ENCODE measurements at places on chromosomes 3 and 15. TPM values are rescaled to one million over a fixed set of nuclear protein-coding genes. Genes with fewer than 3 reads are reported as not detected.

- no peak for DNase-seq
- no peak overlapping the region for H3K27ac ChIP-seq
- H3K4me1 ChIP-seq: peaks cover 9% of the 10 kb centered on the region
- no peaks in the 10 kb centered on the region for H3K27me3 ChIP-seq
Observed at GRCh38 chr3:193744822-193745684, 152.0 kb downstream of the OPA1 start.

- H3K27ac ChIP-seq: no peak overlapping the region
- H3K27me3 ChIP-seq: no peaks in the 10 kb centered on the region
- no peak overlapping the region for H3K4me3 ChIP-seq
- no peak for DNase-seq
- H3K4me1 ChIP-seq: no peaks in the 10 kb centered on the region
- H3K36me3 ChIP-seq: no peaks in the 10 kb centered on the region
Observed at GRCh38 chr3:159488602-159489001, 500.0 kb upstream of the IL12A start.

DNA sequence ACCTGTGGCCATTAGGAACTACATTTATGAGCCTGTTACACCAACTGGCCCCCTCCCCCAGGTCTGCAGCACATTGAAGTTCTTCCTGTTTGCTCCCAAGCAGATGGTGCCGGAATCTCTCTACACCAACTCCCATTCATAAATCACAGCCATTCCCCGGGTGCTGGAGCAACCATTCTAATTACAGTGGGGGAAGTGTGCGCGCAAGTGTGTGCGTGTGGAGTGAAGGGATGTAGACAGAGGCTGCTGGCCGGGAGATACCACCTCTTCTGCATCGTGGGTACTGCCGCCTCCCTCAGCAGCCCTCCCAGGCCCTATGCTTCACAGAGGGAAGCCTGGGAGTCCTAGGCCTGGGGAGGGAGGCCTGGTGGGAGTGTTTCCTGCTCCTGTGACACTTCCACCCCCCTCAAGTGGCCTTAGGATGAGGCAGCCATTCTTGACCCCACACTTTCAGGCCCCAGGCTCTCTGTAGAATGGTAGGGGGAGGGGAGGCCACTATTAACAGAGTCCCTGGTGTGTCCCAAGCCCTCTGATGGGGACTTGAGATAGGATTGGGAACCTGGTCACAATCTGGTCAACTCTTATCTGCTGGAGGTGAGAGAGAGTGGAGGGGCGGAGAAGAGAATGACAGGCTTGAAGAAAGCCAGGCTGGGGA lies 69.1 kb downstream of the MAGEF1 start:
- H3K4me3 ChIP-seq: no peak overlapping the region
- no peaks in the 10 kb centered on the region for H3K27me3 ChIP-seq
- H3K36me3 ChIP-seq: no peaks in the 10 kb centered on the region
- no peaks in the 10 kb centered on the region for H3K4me1 ChIP-seq
- no peak for DNase-seq

Gene ITIH1
- total RNA-seq: not detected

GRCh38 chr15:74820056-74820455 lies 6.4 kb upstream of the CPLX3 start:
- no peak for DNase-seq
- H3K27ac ChIP-seq: no peak overlapping the region
- H3K27me3 ChIP-seq: peaks cover 8% of the 10 kb centered on the region
- H3K4me1 ChIP-seq: peaks cover 30% of the 10 kb centered on the region
- no peak overlapping the region for H3K4me3 ChIP-seq
- no peaks in the 10 kb centered on the region for H3K36me3 ChIP-seq

DNA sequence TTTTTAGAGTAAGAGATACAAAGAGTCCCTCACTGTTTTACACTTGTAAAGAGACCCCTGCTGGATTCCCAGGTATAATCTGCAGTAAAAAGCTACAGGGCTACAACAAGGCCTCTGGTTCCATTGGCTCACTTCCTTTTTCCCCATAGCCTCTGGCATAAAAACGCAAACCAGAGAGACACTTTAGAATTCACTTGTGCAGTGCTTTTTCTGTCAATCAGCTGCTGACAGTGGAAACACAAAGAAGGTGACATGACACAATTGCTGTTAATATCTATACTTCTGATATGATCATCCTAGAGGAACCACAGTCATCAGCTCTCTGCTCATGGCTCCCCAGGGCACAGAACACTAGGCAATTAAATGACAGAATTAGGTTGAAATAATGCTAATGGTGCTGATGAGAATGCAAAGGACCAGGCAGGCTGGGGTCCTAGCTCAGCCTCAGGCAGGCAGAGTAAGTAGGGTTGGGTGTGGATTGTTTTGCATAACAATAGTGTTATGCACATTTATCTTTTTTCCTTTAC lies 667.9 kb upstream of the CFAP20DC start:
- H3K27me3 ChIP-seq: peaks cover 6% of the 10 kb centered on the region
- H3K4me1 ChIP-seq: no peaks in the 10 kb centered on the region
- DNase-seq: no peak
- no peaks in the 10 kb centered on the region for H3K36me3 ChIP-seq
- H3K4me3 ChIP-seq: no peak overlapping the region

Gene GASK1A
- 1.6 TPM for total RNA-seq

DNA sequence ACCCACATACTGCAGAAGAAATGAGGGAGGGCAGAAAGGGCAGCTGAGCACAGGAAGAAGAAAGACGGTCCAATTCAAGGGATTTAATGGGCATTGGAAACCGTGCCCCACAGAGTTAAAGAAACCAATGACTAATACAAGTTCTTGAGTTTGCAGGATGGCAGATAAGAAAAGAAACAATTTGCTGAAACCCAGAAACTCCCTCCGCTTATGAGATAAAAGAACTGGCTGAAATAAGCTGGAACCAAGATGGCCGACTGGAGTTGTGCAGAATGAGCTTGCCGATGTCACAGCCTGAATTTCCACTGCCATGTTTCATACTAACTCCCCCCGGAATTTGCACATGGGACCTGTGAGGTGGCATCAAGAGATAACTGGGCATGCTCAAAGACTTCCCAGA lies 47.1 kb downstream of the SCAP start:
- no peak overlapping the region for H3K4me3 ChIP-seq
- H3K4me1 ChIP-seq: peaks cover 5% of the 10 kb centered on the region
- no peak for DNase-seq
- peaks cover 77% of the 10 kb centered on the region for H3K36me3 ChIP-seq
- H3K27ac ChIP-seq: no peak overlapping the region
- H3K27me3 ChIP-seq: no peaks in the 10 kb centered on the region

Gene GOLGA8M
- 2.5 TPM for total RNA-seq

GRCh38 chr15:50046159-50046558 lies 72.9 kb downstream of the ATP8B4 start:
- H3K27ac ChIP-seq: no peak overlapping the region
- no peaks in the 10 kb centered on the region for H3K36me3 ChIP-seq
- H3K4me1 ChIP-seq: no peaks in the 10 kb centered on the region
- H3K4me3 ChIP-seq: no peak overlapping the region
- no peak for DNase-seq

Data from left ventricle myocardium inferior (tissue), 1 donor.